ENCODE measurements at places on chromosomes 2 and 18. TPM values are rescaled to one million over a fixed set of nuclear protein-coding genes. Genes with fewer than 3 reads are reported as not detected.

DNA sequence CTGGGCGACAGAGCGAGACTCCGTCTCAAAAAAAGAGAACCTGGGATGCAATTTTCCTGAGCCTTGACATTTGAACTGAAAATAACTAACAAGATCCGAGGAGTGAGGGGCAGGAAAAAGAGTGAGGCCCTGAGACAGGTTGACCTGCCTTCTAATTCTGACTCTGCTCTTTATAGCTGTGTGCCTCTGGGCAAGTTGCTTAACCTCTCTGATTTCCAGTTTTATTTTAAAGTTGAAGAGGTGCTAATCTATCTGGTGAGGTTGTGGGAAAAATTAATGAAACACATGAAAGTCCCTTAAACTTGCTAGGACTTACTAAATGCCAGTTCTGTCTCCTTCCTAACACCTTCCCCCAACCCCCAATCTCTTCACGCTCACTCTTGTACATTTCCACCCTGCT is 108.4 kb upstream of the MGAT5 start:
- no peak for DNase-seq

GRCh38 chr18:49476664-49477411 is 10.2 kb downstream of the C18orf32 start:
- no peak for DNase-seq

The CDH2 gene
- not detected for total RNA-seq

DNA sequence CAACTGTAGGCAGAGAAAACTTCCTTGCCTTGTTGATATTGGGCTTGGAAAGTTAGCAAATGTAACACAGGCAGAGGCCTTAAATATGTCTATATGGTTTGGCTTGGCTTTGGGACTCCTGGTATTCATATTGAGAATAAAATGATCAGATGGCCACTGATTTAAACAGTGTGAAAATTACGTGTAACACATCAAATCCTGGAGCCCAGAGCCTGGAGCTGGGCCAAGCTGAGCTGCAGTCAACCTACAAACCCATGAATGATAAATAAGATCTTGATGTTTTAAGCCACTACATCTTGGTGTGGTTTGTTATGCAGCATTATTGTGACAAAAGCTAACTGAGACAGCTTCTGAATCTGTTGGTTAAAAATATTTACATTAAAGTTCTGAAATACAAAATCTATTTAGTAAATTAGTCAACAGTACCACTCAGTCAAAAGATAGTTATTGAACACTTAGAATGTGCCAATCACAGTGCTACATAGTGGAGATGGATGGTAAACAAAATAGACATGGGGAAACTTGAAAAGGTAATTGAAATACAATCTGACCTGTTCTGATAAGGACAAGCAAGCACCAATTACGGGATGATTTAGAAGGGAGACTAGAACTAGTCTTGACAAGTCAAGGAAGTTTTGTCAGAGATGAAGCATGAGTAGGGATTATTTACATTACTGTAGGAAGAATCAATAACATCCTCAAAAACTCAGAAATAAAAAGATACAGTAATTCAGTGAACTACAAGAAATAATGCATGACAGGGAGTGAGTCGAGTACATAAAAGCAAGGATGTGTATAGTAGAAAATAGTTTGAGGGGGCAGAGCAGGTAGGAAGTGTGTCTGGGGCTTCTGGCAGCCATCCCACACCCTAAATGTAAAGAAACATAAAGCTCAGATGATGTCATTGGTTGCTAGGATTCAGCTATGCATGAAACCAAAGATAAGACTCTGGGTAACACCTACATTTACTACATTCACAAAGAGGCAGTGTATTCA is 157.7 kb downstream of the HNMT start:
- DNase-seq, result no peak

GRCh38 chr18:60404486-60405085 is 32.0 kb upstream of the MC4R start:
- DNase-seq, result no peak

The WDFY1 gene
- total RNA-seq, result 59.1 TPM

The STEAP3 gene
- total RNA-seq, result not detected

- no peak for DNase-seq
Measured at GRCh38 chr18:63131106-63131958, 188.2 kb downstream of the BCL2 start.

GRCh38 chr2:25098670-25099486 is 57.0 kb downstream of the EFR3B start:
- DNase-seq, result no peak

GRCh38 chr2:235970204-235971040 is 197.8 kb downstream of the GBX2 start:
- DNase-seq, result no peak

DNA sequence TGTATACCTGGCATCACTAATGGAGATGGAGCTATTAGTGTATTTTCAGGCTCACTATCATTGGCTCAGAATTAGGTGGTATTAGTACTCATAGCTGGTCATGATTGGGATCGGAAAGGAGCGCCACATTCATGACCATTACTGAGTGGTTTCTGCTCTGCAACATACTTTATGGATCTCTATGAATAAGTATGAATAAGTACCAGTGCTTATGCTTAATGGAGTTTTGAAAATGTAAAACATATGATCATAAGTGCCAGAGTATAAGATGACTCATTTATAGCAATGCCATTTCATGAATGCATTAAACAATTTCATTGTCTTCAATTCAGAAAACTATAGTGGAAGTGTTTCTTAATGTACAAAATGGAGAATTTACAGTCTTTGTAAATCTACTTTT is 156.7 kb downstream of the GALNT3 start:
- DNase-seq, result no peak

The MYCN gene
- not detected for total RNA-seq

DNA sequence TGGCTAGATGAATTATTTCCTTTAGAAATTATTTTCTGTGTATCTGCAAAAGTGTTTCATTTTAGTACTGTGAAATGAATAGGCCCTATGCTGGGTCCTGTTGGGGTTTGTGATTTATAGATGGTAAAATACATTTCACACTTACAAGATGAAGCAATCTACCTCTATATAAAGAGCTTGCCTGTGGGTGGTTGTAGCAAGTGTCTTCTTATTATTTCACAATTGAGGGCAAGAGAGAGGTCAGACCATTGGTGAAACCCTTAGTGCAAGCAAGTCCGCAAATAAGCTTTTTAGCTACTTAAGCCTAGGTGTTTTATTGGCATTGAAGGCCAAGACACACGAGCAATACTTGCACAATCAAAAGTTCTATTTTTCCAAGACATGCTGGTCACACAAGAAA is 153.1 kb downstream of the FMNL2 start:
- DNase-seq, result no peak

GRCh38 chr2:232576995-232577394 is 26.5 kb downstream of the EIF4E2 start:
- DNase-seq, result no peak

The TRPM8 gene
- total RNA-seq, result not detected

- peak; percentile 50 for DNase-seq
Measured at GRCh38 chr2:134282629-134283400, 28.9 kb downstream of the MGAT5 start.
